Bronchial smooth muscle cell (primary cell): ENCODE measurements at places on chromosomes 1 and 21. TPM values are rescaled to one million over a fixed set of nuclear protein-coding genes. Genes with fewer than 3 reads are reported as not detected.

The HES4 gene
- total RNA-seq = 0.43 and 1.1 TPM in 2 replicates

The B3GALT2 gene
- total RNA-seq = 0.32 TPM in 1 of 2 replicates, not detected in the other

The HSPA6 gene
- total RNA-seq = 4.4 and 8.4 TPM in 2 replicates

The FMO3 gene
- total RNA-seq = 0.16 and 0.77 TPM in 2 replicates

The RGSL1 gene
- total RNA-seq = 0.32 TPM in 1 of 2 replicates, not detected in the other

The VWA5B1 gene
- total RNA-seq = not detected in 2 replicates

The OR2L3 gene
- not detected in 2 replicates for total RNA-seq

The KCNJ10 gene
- not detected in 2 replicates for total RNA-seq

The ZNF697 gene
- 7.6 and 8.2 TPM in 2 replicates for total RNA-seq

The FAM177B gene
- total RNA-seq = not detected in 2 replicates

The CRABP2 gene
- total RNA-seq = 80.6 and 167 TPM in 2 replicates

The GJC2 gene
- 4.7 and 10.1 TPM in 2 replicates for total RNA-seq

The LCA5L gene
- total RNA-seq = 0.32 and 0.52 TPM in 2 replicates

The SH2D2A gene
- 0.32 TPM in 1 of 2 replicates, not detected in the other for total RNA-seq

The KDF1 gene
- under 0.01 and 0.09 TPM in 2 replicates for total RNA-seq

The FAM167B gene
- total RNA-seq = 0.34 and 0.47 TPM in 2 replicates

The SCAMP3 gene
- total RNA-seq = 18.5 and 28.5 TPM in 2 replicates

The SZT2 gene
- 18.3 and 23.3 TPM in 2 replicates for total RNA-seq
